Right lobe of liver (tissue), 6 donors: ENCODE measurements at places on chromosomes 6 and 20. TPM values are rescaled to one million over a fixed set of nuclear protein-coding genes. Genes with fewer than 3 reads are reported as not detected.

The DSP gene
- total RNA-seq, result 66.1 TPM

The ANGPT4 gene
- not detected for total RNA-seq

The TREM1 gene
- 0.88 TPM for total RNA-seq

The CCM2L gene
- 0.86 TPM for total RNA-seq

The CDSN gene
- not detected for total RNA-seq

The KIAA1755 gene
- total RNA-seq, result 0.43 TPM

The BAK1 gene
- 4.6 TPM for total RNA-seq

The MEA1 gene
- 25.7 TPM for total RNA-seq

The RPS6KA2 gene
- 15.6 TPM for total RNA-seq

GRCh38 chr6:20706238-20706938 lies 172.1 kb downstream of the CDKAL1 start:
- DNase-seq, result no peak

GRCh38 chr6:166377721-166378120 lies 5.0 kb downstream of the MPC1 start:
- no peak for DNase-seq

DNA sequence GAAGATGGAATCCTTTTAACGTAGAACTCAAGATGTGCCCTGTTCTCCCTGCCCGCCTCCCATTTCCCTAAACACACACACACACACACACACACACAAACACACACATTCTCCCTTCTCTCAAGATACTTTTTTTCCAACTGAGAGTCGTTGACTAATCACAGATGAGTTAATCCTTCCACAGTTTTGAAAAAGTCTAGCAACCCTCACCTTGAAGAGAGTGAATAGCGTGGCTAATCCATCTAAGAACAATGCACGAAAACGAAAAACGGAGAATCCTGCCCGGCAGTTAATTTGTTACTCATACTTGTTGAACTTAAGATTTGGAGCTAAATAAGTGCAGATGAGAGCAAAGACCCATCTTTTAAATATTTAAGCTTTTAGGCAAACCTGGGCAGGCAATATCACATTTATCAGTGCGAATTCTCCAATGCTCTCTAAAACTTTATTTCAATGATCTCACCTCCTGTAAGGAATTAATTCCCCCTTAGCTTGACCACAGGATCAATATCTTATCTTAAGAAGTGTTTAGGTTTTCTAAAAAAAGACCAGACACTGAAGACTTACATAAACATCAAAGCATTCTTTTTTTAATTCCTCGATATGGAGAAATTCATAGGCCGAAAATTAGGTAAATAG lies 1.1 kb downstream of the AGPAT4 start:
- DNase-seq, result no peak

- no peak for DNase-seq
These were observed 7.6 kb upstream of the CLDN20 start for GRCh38 chr6:155256122-155256795.

DNA sequence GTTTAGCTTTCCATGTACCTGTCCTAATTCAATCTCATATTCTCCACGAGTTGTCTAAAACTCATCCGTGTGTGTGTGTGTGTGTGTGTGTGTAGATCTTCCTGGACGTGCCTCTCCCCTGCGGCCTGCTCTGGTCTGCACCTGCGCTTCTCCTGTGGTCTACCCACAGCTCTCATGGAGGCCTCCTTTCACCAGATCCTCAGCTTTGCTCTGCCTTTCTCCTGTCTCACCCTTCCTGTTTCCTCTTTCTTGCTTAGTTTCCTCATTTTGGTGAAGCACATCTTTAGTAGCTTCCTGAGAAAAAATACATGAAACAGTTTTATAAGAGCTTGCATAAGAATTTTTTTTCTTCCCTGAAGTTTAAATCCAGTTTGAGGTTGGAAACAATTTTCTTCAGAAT lies 18.1 kb downstream of the SLX4IP start:
- DNase-seq, result no peak

- DNase-seq, result no peak
These were observed 20.5 kb downstream of the PTK7 start for GRCh38 chr6:43096451-43097097.

GRCh38 chr20:52105442-52106422 lies 85.8 kb downstream of the ZFP64 start:
- no peak for DNase-seq

GRCh38 chr6:36104836-36105235 lies 25.5 kb upstream of the MAPK13 start:
- DNase-seq, result no peak

DNA sequence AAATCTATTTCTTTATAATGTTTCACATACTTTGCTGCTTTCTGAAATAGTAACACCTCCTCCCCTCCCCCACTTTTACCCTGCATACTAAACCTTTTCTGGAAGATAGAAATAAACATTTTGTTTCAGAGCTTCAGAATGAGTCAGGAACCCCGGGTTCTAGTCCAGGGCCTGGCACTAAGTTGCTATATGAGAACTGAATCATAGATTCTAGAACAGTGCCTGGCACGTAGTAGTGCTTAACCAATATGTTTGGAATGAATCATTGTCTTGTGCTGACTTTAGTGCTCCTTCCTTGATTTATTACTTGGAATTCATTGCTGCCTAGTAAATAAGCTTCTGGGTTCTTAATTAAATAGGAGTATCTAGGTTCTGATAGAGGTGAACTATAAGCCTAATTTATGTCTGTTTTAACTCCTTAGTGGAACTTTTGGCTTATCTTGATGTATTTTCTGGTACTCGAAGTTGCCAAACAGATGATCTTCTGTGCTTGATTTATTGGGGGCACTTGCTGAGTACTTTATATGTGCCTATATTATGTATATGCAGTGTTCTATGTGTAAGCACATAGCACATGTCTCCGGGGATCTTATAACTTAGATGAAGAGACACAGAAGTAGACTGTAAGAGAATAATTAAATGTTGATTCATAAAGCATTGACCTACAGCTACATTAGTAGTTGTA lies 18.6 kb downstream of the TAB2 start:
- no peak for DNase-seq

- no peak for DNase-seq
These were observed 171.6 kb upstream of the ID4 start for GRCh38 chr6:19665613-19665909.

DNA sequence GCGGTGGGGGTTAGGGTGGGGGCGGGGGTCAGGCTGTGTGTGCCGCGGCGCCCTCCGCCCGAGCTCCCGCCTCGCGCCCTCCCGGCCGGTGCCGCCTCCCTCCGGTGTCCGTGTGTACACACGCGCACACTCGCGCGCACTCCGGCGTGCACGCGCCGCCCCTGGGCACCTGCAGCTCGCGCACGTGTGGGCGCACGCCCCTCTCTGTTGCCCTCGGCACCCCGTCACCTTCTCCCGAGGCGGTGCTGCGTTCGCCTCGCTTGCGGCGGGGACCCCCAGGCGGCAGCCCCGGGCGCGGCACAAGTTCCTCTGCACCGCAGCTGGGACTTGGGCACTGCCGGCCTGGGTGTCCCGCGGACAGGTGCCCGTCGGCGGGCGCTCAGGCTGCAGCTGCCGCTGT lies 525 bp downstream of the MACROD2 start:
- DNase-seq, result peak; percentile 81

GRCh38 chr20:33719277-33719988 lies 677 bp downstream of the PXMP4 start:
- DNase-seq, result no peak

DNA sequence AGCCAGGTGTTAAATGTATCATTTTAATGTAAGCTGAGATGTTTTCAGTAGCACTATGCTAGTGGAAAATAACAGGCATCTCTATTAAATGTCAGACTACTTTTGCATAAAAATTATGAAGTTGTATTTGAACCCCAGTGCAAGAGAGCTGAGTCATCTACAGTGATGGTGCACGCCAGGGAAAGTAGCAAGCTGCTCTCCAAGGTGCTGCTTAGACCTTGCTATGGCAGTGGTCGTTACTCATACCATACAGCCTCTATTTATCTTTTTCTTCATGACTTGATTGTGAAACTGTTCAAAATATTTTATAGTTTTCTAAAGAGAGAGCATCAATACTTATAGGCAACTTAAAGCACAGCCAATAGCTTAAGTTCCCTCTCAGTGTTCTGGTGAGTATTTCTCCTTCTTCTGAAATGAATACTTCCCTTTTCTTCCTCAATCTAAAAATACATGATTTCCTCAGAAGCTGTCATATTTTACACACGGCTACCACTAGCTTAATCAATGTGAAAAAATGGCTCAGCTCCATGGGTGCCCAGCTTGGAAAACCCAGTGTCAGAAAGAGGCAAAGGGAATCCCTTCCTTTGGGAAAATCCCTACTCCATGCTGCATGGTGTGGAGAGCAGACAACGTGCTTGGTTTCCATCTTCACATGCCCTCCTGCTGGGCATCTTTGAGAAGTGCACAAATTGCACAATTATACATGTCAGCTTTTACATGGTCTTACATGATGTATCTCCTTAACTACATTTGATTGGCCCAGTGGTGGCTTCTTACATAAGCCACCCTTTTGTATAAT lies 105.6 kb downstream of the ELOVL4 start:
- DNase-seq, result no peak

- DNase-seq, result no peak
These were observed 117.2 kb upstream of the ESR1 start for GRCh38 chr6:151690303-151690702.

DNA sequence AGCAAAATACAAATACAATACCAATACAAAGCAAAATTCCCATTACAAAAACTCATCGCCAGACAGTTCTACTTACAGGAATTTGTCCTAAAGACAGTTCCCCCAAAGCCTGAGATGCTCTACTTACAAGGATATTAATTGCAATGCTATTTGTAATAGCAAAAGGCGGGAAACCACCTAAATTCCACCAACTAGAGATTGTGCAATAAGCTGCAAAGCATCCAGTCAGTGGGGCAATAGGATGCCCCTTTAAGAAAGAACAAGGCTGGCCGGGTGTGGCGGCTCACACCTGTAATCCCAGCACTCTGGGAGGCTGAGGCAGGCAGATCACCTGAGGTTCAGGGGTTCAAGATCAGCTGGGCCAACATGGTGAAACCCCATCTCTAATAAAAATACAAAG lies 39.1 kb downstream of the FAM209B start:
- DNase-seq, result no peak

DNA sequence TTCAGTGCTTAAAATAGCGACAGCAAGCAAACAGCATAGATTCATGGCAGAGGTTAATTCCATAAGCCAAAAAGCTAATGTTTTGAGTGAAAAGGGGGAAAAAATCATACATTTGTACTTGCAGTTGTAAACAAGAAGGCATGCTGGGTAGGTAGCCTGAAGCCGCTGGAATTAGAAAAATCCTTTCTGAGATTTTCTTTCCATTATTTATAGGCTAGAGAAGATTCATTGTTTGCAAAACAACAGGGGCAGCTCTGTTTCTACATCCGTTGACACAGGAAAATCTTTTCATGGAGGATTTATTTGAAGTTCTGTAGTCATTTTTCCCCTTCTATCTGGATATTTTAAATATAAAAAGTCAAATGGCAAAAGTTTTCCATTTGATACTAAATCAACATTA lies 843.9 kb downstream of the QKI start:
- no peak for DNase-seq

DNA sequence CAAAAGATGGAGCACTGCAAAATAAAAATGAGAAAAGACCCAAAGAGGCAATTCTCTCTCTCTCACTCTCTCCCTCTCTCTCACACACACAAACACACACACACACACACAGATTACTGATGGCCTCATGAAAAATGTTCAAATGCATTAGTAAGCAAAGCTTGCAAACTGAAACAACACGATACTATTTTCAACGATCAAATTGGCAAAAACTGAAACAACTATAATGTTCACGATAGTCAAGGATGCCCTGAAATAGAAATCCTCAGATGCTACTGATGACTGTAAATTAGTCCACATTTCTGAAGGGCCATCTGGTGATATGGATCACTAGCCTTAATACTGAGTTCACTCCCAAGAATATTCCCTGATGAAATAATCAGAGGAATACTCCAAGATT lies 100.8 kb downstream of the TRERF1 start:
- DNase-seq, result no peak

DNA sequence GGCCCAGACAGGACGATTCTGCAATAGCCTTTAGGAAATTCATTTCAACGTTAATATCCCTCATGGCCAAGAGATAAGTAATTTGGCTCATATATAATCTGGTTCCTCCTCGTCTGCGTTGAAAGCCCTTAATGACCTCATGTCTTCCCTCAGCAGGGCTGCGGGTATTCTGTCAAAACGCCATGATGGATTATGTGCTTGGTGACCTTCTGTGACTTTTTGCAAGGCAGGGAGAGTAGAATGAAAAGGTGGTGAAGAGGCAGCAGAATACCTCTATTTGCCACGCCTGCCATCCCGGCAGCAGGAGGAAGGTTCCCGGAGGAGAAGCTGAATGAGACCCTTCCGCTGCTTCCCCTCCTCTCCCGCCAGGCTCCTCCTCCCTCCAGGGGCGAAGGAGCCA lies 41.1 kb upstream of the SPACA1 start:
- DNase-seq, result no peak

GRCh38 chr6:44062771-44063560 lies 64.3 kb downstream of the MRPL14 start:
- no peak for DNase-seq
